ENCODE measurements at places on chromosomes 2 and 18. TPM values are rescaled to one million over a fixed set of nuclear protein-coding genes. Genes with fewer than 3 reads are reported as not detected.

The TUBA3D gene
- not detected for total RNA-seq

- DNase-seq: no peak
Measured at GRCh38 chr2:222751821-222752719, 80.6 kb downstream of the MOGAT1 start.

The EMILIN1 gene
- 77.4 TPM for total RNA-seq

The DPP10 gene
- not detected for total RNA-seq

The ANTXR1 gene
- 51.9 TPM for total RNA-seq

DNA sequence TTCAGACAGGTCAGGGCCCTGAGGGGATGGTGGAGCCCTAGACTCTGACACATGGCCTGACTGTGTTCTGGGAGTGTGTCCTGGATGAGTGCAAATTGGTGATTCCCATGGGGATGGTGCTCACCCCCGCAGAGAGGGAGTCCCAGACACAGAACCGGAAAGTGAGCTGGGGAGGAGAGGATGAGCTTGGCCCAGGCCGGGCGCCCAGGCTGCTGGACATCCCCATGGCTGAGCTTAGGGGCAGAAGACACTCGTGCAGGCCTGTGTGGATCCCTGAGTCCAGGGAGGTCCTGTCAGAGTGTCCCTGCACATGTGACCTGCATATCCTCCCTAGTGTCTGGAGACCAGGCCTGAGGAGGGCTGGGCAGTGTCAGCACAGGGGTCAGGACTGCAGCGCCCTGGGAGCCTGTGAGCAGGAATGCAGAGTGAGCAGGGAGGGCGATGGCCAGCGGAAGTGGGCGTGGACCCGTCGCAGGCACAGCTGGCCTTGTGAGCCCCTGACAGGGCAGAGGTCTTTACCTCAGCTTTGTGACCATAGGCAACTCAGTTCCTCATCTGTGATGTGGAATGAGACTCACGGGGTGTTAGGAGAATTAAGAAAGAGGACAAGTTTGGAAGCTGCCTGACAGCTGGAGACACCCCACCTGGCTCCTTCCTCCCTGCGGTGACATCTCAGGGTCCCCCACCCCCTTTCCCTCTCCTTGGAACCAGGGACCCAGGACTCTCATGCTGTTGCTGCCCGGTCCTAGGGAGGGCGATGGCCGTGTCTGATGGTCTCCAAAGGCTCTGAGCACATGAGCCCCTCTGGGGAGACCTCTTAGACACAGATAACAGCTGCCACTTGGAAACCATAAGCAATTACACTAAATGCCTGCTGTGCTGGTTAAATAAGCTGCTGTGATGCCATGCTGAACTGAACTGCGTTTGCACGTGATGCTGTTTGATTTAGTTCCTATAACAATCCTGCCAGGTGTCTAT is 62.6 kb upstream of the HS6ST1 start:
- peak; percentile 76 for DNase-seq

DNA sequence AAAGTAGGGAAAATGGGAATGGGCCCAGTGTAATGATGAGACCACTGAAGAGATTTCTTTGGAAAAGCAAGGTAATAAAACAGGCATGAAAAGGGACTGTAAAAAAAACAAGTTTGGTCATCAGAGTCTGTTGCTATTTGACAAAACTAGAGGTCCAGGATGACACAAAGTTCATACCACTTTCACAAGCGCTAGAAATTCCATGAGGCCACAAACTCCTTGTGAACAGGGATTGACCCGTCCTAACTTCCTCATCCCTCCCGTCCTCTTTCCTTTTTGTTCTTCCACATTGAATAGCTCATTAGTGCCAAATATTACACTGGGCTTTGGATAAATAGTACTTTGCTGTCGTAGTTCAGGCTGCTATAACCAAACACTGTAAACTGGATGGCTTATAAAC is 188.8 kb upstream of the EPC2 start:
- DNase-seq: no peak

DNA sequence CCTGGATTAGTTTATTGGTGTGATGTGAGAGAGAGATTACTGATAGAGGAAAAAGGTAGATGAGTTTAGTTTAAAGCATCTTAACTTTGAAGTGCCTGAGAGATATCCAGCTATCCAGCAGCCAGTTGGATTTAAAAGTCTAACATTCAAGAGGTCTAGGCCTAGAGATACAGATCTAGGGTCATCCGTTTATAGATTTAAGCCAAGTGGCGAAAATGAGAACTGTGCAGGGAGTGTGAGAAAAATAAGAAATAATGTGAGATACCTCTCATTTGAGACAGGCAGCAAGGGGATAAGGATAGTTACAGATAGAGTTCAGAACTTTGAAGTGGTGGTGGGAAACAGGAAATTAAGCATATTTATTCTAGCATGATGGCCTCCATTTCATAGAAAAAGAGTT is 5.3 kb upstream of the ORC2 start:
- DNase-seq: no peak

The TPO gene
- 17.5 TPM for total RNA-seq

DNA sequence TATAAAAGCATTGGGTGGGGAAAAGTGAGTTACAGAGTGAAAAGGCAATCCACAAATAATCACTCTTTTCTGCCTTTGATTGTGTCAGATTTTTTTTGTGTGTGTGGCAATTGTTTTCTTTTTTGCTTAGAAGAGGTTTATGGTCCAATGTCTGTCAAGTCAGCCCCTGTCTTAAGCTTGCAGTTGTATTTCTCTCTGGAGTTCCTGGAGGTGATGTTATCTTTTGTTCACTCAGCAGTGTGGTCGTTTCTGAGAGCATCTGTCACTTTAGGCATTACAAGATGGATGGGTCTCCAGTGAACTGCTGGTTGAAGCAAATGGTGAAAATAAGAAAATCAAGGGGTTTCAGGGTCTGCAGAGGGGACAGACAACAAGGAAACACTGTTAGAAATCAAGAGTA is 121.3 kb downstream of the GREB1L start:
- DNase-seq: no peak

The REEP1 gene
- 0.96 TPM for total RNA-seq

DNA sequence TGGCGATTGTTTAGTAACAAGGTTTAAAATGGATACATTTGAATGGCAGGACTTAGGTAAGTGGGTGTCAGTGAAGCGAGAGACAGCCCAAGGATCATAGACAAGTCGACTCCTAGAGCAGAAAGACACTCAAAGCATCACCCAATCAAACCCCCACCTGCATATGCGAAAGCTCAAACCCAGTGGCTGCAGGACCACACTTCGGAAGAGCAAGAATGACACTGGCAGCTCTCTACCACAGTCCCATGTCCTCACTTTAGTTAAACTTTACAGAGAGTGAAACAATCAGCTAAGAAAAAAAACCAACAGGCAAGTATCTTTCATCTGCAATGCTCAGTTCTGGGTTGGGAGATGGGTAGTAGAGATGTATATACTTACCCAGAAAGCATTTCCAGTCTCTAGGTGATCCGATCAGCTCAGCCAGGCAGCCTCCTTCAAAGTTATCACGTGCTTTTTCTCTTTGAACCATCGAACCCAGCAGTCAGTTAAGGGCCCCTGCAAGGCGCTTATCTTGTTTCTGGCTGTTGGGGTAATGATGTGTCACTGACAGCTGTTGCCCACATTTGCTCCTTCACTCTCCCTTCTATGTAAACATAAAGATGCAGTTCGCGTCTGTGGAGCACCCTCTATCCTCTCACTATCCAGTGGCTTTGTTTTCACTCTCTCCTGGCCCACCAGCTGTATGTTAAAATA is 357.5 kb upstream of the ID2 start:
- no peak for DNase-seq

DNA sequence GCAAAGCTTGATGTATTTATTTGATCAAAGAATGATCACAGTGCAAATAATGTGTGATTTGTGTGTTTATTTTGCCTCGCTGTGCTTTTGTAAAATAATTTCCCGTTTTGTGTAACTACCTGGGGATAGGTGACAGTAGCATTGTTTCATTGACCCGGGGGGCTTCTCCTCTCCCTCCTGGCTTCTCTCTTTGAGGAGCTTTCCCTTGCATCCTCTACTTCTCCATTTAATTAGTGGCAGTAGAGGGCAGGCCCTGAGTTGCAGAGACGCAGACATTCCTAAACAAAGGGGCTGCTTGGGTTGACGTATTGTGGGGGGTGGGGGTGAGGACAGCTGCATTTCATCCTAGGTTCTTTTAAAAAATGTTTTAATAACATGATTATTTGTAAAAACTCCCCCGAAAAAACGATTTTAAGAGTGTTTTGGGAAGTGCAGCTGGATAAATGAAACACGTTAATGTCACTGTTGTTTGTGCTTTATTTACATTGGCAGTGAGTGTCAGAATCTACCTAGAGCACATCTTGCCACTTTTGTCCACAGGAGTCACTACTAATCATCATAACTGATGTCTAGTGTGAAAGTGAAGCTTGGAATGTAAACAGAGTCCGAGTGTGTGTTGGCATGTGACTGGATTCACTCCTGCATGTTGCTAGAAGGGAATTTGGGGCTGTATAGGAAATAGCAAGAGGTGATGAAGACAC is 2.2 kb downstream of the NEDD4L start:
- no peak for DNase-seq

GRCh38 chr2:221042926-221043325 is 529.2 kb downstream of the EPHA4 start:
- DNase-seq: no peak

The TMEM131 gene
- 34.8 TPM for total RNA-seq

The RNF125 gene
- total RNA-seq: 15.8 TPM

DNA sequence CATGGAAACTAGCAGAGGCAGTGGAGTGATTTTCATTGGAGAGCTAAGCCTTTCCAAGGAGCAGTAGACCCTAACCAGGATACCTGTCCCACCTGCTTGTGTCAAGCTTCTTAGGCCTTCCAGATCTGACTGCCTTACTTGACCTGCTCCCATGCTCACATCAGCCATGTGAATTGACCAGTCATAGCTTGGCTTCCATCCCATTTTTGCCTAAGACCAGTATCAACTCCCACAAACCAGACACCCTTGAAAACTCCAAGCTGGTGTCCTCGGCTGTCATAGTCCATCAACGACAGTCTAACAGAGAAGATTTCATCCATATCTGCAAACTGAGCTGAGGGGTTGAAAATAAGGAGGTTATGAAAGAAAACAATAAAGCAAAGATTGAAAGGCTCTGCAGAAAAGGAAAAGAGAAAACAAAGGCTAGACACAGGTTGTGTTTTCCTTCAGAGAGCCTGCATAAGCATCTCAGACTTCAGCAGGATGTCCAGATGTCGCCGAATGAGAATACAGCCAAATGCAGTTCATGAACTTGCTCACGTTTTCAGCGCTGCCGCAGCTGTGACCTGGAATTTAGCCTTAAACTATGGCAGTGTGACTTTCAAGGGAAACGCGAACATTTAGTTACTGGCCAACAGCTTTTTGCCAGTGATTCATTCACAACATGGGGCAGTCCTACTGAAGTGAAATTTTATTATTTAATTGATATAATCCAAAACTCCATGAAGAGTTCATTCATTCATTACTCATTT is 868.1 kb upstream of the ID2 start:
- DNase-seq: no peak

GRCh38 chr2:222919841-222920526 is 59.1 kb downstream of the ACSL3 start:
- DNase-seq: no peak

The DLGAP1 gene
- total RNA-seq: 4.2 TPM

DNA sequence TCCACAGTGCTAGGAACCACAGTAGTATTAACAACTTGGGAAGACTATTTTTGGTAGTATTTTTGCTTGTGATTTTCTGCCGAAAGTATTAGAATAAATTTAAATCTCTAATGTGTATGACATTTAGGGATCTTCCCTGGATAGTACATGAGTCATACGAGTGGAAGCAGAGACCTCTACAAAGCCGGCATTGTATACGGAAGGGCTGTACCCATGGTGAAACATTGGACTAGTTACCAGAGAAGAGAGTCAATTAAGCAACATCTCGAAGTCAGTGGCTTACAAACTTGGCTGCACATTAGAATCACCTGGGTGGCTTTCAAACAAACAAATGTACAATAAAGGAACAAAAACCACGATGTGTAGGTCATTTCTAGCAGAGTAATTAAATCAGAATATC is 1131.7 kb upstream of the LRRTM1 start:
- DNase-seq: no peak

- DNase-seq: no peak
Measured at GRCh38 chr2:168901003-168901402, at the start of gene G6PC2. TSS of gene G6PC2 (plus strand) at chr2:168901291. CDS start at chr2:168901332, 41 bp downstream.

DNA sequence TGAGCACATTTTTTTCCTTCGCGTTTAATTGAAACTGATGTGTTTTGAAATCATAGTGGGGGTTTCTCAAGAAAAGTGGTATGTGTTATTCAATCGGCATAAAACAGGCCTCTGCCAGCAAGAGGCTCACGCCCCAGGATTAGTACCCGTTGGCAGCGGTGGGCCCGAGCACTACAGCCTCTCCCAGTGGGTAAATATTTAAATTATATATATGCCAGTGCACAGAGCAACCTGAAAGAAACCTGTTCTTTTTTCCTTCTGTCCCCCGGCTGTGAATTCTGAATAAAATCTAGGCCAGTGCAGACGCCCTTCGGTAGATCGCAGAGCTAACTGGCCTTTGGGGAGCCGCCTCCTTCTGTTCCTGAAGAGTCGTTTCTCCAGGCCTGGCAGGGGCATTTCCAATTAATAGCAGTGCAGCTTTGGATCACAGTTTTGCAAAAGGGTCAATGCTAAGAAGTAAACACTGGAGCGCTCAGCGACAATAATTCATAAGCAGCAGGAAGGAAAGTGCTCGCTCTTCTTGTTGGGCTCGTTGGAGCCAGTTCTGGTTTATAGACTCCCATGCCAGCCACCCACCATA is 202.8 kb upstream of the SALL3 start:
- DNase-seq: peak; percentile 55

The SERPINB2 gene
- 6.6 TPM for total RNA-seq

DNA sequence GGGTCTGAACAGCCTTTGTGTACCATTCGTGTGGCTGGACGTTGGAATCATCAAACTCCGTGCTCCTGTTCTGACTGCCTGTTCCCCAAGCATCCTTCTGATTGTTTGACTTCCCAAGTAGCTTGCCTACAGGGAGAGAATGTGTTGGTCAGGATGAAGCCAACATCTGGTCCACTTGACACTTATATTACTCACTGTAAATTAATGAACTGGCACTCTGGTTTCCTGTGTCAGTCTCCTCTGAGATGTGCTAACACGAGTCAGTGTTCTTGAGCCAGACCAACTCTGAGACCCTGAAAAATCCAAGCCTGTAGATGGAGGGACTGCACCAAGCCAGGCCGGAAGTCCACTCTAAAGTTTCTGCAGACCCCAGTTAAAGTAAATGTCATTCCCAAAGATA is 440.9 kb downstream of the ZNF516 start:
- no peak for DNase-seq

- DNase-seq: peak; percentile 91
Measured at GRCh38 chr2:64609227-64609941, 44.3 kb downstream of the SERTAD2 start.

The AGFG1 gene
- total RNA-seq: 274 TPM

GRCh38 chr18:44730803-44731529 is 50.3 kb downstream of the SETBP1 start:
- no peak for DNase-seq
